ENCODE measurements at places on chromosomes 1 and 21. TPM values are rescaled to one million over a fixed set of nuclear protein-coding genes. Genes with fewer than 3 reads are reported as not detected.

- no peaks in the 10 kb centered on the region for H3K27me3 ChIP-seq
- H3K27ac ChIP-seq, result peak overlapping the region; percentile 91
- H3K4me1 ChIP-seq, result peaks cover 86% of the 10 kb centered on the region
- DNase-seq, result no peak
Measured at GRCh38 chr1:112529301-112529700, 20.5 kb downstream of the WNT2B start.

GRCh38 chr1:152444045-152444444, 30.0 kb upstream of the CRNN start:
- H3K27me3 ChIP-seq, result no peaks in the 10 kb centered on the region
- no peaks in the 10 kb centered on the region for H3K4me1 ChIP-seq
- no peak overlapping the region for H3K4me3 ChIP-seq
- H3K27ac ChIP-seq, result no peak overlapping the region

- H3K4me3 ChIP-seq, result no peak overlapping the region
- H3K4me1 ChIP-seq, result peaks cover 3% of the 10 kb centered on the region
- H3K36me3 ChIP-seq, result no peaks in the 10 kb centered on the region
- H3K27ac ChIP-seq, result no peak overlapping the region
Measured at GRCh38 chr1:157262891-157263290, 124.7 kb upstream of the ETV3 start.

GRCh38 chr1:11648732-11649158, 5.5 kb downstream of the FBXO2 start:
- no peak overlapping the region for H3K27ac ChIP-seq
- H3K27me3 ChIP-seq, result peaks cover 60% of the 10 kb centered on the region
- no peak for DNase-seq

DNA sequence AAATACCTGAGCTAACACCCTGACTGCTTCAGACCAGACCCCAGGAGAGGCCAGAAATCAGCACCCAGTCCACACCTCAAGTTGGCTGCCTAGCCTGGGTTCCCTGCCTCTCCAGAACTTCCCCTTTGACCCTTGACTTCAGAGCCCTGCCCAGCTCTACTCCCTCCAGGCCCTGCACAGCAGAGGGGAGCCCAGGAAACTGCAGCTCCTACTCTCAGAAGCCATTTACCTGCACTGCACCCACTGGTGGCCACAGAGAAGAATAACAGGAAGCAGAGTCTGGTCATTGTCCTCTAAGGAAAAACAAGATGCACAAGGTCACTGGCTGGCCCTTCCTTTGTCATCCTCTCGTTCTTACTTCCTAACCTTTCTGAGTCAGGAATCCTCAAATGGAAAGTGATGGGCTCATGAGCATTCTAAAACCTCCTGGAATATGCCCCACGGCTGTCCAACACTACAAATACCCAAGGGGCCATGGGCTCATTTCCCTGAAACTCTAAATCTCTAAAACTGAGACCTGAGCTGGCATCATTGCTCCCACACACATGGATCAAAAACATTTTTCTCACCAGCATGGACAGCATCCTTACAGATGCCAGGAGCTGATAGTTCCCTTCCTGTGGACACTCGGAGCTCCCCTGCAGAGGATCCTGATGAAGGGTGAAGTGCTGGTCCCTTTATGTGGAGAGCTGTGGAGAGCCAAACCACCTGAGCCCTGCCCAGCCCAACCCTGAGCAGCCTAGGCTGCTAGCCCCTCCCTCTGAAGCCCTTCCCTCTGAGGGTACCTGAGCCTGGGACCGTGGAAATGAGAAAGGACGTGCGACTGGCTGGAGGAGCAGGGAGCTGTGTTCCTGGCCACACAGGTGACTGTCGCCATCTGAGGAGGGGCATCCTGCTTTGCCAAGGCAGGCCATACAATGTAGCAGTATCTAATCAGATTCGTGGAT, at the start of gene ITLN2:
Gene ITLN2, minus strand, starts transcription at position 652 of the 947 bp plus-strand sequence. Its CDS starts 68 bp downstream, at position 584.
- H3K36me3 ChIP-seq, result no peaks in the 10 kb centered on the region
- no peak within 1 kb of the TSS for H3K4me3 ChIP-seq
- H3K27me3 ChIP-seq, result no peaks in the 10 kb centered on the region
- DNase-seq, result no peak
- H3K27ac ChIP-seq, result no peak within 1 kb of the TSS

- no peak for DNase-seq
- no peak overlapping the region for H3K27ac ChIP-seq
- H3K4me1 ChIP-seq, result peaks cover 8% of the 10 kb centered on the region
- no peaks in the 10 kb centered on the region for H3K27me3 ChIP-seq
Measured at GRCh38 chr1:10659646-10660540, 136.6 kb downstream of the CASZ1 start.

- no peaks in the 10 kb centered on the region for H3K27me3 ChIP-seq
- H3K4me1 ChIP-seq, result peaks cover 14% of the 10 kb centered on the region
- H3K4me3 ChIP-seq, result no peak overlapping the region
- no peaks in the 10 kb centered on the region for H3K36me3 ChIP-seq
Measured at GRCh38 chr1:169019419-169020058, 87.0 kb upstream of the ATP1B1 start.

GRCh38 chr1:182725259-182726255, 41.2 kb upstream of the RGS8 start:
- no peak for DNase-seq
- H3K27me3 ChIP-seq, result no peaks in the 10 kb centered on the region
- no peaks in the 10 kb centered on the region for H3K36me3 ChIP-seq
- H3K4me3 ChIP-seq, result no peak overlapping the region
- no peak overlapping the region for H3K27ac ChIP-seq

GRCh38 chr1:18217398-18218043, 109.9 kb downstream of the IGSF21 start:
- peaks cover 65% of the 10 kb centered on the region for H3K27me3 ChIP-seq
- no peak overlapping the region for H3K4me3 ChIP-seq
- no peaks in the 10 kb centered on the region for H3K36me3 ChIP-seq
- no peak for DNase-seq

DNA sequence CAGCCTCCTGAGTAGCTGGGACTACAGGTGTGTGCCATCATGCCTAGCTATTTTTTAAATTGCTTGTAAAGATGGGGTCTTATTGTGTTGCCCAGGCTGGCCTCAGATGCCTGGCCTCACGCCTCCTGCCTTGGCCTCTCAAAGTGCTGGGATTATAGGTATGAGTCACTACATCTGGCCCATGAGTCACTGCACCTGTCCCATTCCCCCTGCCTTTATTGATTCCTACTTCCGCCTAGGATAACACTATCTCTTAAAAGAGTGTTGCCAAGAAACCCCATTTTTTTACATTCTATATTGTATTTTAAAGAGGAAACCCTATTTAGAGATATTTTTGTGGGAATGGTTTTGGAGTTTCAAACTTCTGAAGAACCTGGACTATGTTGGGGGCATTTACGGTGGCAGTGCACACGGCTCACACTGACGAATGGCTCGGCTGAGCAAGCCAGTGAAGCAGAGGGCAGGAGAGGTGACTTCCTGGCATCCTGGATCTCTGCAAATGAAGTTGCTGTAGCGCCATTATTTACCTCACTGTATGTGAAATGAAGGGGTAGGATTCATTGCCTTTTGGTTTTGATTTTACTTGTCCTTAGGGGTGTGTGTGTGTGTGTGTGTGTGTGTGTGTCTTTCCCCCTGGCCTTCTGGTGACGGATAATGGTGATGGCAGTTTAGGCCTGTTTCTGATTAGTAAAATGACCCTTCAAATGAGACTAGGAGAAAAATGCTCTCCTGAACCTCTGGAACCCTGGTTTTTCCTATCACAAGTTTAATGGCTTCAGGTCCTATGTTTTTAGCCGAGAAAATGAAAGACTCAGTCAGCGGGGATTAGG, 22.5 kb downstream of the KIF26B start:
- H3K36me3 ChIP-seq, result peaks cover 13% of the 10 kb centered on the region
- no peak for DNase-seq
- no peak overlapping the region for H3K4me3 ChIP-seq
- H3K4me1 ChIP-seq, result peaks cover 35% of the 10 kb centered on the region
- peak overlapping the region; percentile 11 for H3K27ac ChIP-seq
- H3K27me3 ChIP-seq, result no peaks in the 10 kb centered on the region

DNA sequence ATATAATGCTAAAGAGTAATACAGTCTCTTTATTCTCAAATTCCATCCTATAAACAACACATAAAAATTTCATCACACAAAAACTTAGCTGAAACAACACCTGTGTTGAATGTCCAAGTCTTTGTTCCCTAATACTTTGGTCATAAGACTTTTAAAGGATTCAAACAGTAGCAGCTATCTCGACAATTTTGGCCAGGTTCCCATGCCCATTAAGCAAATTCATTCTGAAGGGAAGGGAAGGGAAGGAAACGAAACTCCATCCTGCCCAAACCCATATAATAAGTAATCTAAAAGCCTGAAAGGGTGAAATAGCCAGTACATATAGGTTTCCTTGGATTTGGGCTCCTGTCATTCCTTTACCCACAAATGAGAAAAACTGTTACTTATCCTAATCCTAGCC, 7.5 kb downstream of the IVNS1ABP start:
- no peak overlapping the region for H3K4me3 ChIP-seq
- no peaks in the 10 kb centered on the region for H3K27me3 ChIP-seq

DNA sequence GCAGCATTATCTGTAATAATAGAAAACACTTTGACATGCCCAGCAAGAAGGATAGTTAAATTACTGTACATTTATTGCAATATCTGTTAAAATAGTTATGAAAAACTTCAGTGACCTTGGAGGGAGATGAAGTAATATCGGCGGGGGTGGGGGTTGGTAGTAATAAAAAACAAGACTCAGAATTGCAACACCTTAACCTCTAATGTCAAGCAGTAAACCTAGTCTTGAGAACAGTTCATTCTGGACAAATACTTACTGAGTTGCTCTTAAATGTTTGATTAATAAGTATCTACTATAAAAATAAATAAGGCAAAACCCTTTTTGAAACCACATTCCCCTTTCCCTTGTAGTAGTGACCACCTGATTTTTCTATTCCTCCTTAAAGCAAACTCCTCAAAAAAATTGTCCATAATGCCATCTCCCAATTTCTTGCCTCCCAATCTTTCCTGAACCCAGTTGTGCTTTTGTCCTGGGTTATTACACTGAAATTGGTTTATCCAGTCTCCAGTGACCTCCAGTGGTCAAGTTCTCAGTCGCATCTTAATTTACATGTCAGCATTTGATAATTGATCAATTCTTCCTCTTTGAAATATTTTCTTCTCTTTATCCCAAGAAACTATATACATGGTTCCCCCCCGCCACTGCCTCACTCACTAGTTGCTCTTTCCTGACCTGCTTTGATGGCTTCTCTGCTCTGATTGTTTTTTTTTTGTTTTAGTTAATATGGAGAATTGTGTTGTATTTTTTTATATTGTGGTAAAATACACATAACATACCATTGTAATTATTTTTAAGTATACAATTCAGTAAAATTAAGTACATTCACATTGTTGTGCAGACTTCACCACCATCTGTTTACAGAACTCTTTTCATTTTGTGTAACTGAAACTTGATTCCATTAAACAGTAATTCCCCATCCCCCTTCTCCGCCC, 36.8 kb downstream of the RAP1A start:
- H3K36me3 ChIP-seq, result no peaks in the 10 kb centered on the region
- H3K4me1 ChIP-seq, result peaks cover 5% of the 10 kb centered on the region
- H3K27me3 ChIP-seq, result no peaks in the 10 kb centered on the region
- no peak overlapping the region for H3K4me3 ChIP-seq
- H3K27ac ChIP-seq, result no peak overlapping the region

- peaks cover 15% of the 10 kb centered on the region for H3K4me1 ChIP-seq
- H3K36me3 ChIP-seq, result no peaks in the 10 kb centered on the region
- peak overlapping the region; percentile 61 for H3K27ac ChIP-seq
- no peak overlapping the region for H3K4me3 ChIP-seq
- DNase-seq, result no peak
Measured at GRCh38 chr1:235910357-235911299, 43.9 kb upstream of the LYST start.

GRCh38 chr1:37932759-37933158, 14.1 kb downstream of the INPP5B start:
- H3K4me1 ChIP-seq, result peaks cover 20% of the 10 kb centered on the region
- H3K36me3 ChIP-seq, result peaks cover 11% of the 10 kb centered on the region
- peak overlapping the region; percentile 43 for H3K4me3 ChIP-seq
- no peaks in the 10 kb centered on the region for H3K27me3 ChIP-seq
- H3K27ac ChIP-seq, result peak overlapping the region; percentile 64
- DNase-seq, result no peak

- no peaks in the 10 kb centered on the region for H3K36me3 ChIP-seq
- no peak overlapping the region for H3K27ac ChIP-seq
Measured at GRCh38 chr1:59815892-59816291, 1.1 kb downstream of the HOOK1 start.

DNA sequence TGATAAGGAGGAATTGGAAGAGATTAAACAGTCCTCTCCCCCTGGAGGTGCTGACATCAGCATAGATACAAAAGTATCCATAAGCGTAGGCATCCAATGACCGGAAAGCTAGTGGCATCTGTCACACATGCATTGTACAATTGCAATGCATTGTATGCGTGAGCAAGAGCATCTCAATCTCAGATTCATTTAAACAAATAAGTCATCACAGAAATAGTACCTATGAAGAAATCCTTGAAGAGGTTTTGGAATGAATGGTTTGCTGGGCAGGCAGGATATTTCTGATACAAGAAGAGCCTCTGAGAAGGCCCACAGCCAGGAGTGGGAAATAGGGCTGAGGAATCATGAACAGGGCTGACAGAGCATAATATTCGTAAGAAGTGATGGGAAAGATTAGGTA, 88.9 kb upstream of the ABCD3 start:
- no peak overlapping the region for H3K4me3 ChIP-seq
- DNase-seq, result no peak
- no peak overlapping the region for H3K27ac ChIP-seq
- no peaks in the 10 kb centered on the region for H3K27me3 ChIP-seq

DNA sequence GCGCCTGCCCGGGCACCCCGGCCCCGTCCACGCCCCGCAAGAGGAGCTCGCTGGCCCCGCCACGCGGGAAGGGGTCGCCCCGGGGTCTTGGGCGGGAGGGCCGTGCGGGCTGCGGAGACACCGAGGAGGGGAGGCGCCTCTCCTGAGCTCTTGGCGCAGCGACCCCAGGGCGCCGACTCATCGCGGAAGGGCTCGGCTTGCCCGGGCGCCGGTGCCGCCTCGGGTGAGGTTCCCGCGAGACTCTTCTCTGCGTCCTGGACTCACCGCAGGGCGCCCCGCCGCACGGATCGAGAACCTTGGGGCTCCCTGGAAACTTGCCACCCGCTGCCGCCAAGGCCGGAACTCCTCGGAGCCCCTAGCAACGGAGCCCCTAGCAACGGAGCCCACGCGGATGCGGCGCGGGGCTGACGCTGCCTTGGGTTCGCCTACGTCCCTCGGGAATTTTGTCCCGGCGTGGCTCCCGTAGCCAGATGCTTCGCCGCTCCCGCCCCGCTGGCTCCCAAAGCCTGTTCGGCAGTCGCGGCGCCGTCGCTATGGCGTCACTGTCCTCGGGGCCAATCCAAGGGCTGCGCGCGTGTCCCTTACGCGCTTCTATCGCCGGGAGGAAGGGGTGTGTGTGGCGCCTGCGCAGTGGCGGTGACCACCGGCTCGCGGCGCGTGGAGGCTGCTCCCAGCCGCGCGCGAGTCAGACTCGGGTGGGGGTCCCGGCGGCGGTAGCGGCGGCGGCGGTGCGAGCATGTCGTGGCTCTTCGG, at the start of gene ATAD3A:
Gene ATAD3A, plus strand, starts transcription at position 630 of the 753 bp plus-strand sequence. Its CDS starts 107 bp downstream, at position 737.
- peaks cover 6% of the 10 kb centered on the region for H3K4me1 ChIP-seq
- peak within 1 kb of the TSS; percentile 82 for H3K4me3 ChIP-seq
- peak within 1 kb of the TSS; percentile 93 for H3K27ac ChIP-seq
- no peaks in the 10 kb centered on the region for H3K27me3 ChIP-seq

The URB1 gene
- 23.4 TPM for total RNA-seq

The AKR7A3 gene
- 3.1 TPM for total RNA-seq

The UBXN10 gene
- total RNA-seq, result 2.6 TPM

The TEX38 gene
- total RNA-seq, result 0.57 TPM

The ALPL gene
- 0.59 TPM for total RNA-seq
